ENCODE measurements at places on chromosomes 12 and 14.

- DNase-seq, result no peak
These were observed 12.7 kb downstream of the CPSF6 start for GRCh38 chr12:69252033-69252432.

DNA sequence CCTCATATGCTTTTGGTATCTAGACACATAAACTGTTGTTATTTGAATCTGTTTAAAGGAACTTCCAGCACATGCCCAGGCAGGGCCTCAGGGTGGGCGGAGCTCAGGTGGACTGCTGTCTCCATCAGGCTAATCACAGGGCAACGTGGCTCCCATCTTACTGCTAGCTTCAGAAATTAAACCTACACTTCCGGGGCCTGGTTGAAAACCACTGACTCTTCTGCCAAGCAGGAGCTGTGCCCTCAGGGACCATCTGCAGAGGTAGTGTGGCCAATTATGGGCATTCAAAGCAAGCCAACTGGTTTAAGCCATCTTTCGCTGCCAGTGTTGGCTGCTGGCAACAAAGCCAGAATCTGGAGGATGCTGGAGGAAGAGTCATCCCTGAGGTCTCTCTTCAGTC, 97.5 kb downstream of the TMX1 start:
- DNase-seq, result no peak

- no peak for DNase-seq
These were observed 38.7 kb downstream of the DEGS2 start for GRCh38 chr14:100120522-100121269.

- no peak for DNase-seq
These were observed 246.3 kb downstream of the NUAK1 start for GRCh38 chr12:105892362-105892910.

DNA sequence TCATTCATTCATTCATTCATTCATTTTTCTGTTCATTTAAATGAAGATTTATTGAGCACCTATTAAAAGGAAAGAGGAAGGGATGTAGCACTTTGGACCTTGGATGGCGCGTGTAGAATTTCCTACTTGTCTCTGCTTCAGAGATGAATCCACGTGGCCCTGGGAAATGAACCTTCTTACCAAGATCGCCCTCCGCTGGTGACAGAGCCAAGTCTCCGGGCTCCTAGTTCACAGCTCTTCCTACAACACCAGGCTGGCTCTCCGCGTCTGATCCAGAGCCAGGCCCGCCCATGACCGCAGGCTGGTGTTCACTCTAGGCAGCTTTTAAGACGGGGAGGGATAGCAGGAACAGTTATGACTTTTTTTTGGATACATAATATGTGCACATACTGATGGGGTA, 70.9 kb upstream of the PIWIL1 start:
- no peak for DNase-seq

DNA sequence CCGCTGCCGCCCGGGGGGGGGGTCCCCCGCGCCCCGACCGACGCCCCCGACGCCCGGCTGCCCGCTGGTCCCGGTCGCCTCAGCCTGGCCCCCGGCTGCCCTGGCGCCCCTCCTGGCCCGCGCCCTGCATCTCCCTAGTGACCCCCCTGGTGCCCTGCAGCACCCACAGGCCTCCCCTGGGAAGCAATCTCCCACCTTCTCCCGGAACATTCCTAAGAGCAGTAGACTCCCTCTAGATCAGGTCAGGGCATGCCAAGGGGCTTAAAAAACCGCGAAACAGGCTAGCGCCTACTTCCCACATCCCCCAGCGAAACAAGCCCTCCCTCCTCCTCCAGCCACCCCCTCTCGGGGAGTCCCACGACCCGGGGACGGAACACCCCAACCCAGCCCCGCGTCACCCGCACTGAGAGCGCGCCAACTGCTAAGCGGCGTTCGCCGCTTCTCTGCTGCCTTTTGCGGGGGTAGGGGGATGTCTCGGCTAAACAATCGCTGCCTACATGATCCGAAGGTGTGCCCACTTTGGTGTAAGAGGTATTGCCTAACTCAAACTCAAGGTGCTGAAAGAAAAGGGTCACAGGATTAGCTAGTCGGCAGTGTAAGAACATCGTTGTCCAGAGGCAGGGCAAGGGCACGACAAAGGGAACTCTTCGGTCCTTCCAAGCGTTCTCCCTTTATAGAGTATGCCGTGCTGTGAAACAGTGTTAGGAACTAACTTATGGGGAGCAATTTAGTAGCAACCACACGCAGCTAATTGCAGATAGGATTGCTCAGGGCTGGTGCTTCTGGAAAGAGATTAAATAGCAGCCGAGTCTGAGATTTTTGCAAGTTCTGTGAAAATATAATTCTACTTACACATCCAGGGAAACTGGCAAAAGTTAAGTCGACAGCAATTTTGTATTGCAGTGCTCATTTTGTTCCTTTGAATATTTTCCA, 619 bp upstream of the NTN4 start:
- no peak for DNase-seq

- no peak for DNase-seq
These were observed 43.8 kb upstream of the ARID2 start for GRCh38 chr12:45685680-45686079.

GRCh38 chr14:21023817-21024584, 860 bp downstream of the NDRG2 start:
- no peak for DNase-seq

DNA sequence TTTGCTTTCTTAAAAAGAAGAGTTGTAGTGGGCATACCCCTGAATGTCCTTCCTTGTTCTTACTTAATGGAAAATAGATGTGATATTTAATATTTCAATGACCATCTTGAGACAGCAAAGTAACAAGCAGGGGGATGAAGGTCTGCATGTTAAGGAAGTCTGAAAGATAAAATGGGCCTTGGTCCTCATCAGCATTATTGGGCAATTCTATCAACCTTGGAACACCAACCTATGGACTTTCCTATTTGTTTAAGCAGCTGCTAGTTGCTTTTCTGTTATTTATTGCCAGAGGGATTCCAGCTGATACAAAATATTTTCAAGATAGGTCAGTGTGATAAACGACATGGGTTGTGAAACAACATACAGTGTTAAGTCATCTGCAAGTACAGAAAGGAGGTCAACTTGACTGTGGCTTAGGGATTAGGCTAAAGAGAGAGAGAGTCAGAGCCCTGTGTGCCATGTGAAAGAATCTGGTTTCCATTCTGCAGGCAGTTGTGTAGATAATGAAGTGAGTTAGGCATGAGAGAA, 16.4 kb upstream of the A2M start:
- no peak for DNase-seq

- no peak for DNase-seq
These were observed 10.1 kb downstream of the BMP4 start for GRCh38 chr14:53946404-53947093.

- DNase-seq, result no peak
These were observed 363.2 kb downstream of the GALC start for GRCh38 chr14:87629788-87630187.

All from stimulated activated CD8-positive, alpha-beta memory T cell treated with anti-CD3 and anti-CD28 coated beads, Interleukin-7, amount 100 ng/mL, for 1 hour (primary cell).